Calu3 (cell line): ENCODE measurements at places on chromosomes 12 and 14. TPM values are rescaled to one million over a fixed set of nuclear protein-coding genes. Genes with fewer than 3 reads are reported as not detected.

Gene TMCC3
- 4.0 and 6.8 TPM in 2 replicates for total RNA-seq

Gene CCDC196
- total RNA-seq: not detected in 2 replicates

Gene CAND1
- total RNA-seq: 182 and 197 TPM in 2 replicates

Gene KDM5A
- total RNA-seq: 60.7 and 63.6 TPM in 2 replicates

Gene CMKLR1
- not detected in 2 replicates for total RNA-seq

Gene LRP6
- 64.7 and 74.8 TPM in 2 replicates for total RNA-seq

Gene PTPN21
- total RNA-seq: 10.0 and 10.6 TPM in 2 replicates

Gene GPR65
- total RNA-seq: 0.09 and 0.12 TPM in 2 replicates

Gene HOTAIR
- total RNA-seq: not detected in 2 replicates

Gene KCNMB4
- 6.4 and 8.4 TPM in 2 replicates for total RNA-seq

Gene SLC6A13
- total RNA-seq: 3.5 and 4.8 TPM in 2 replicates

Gene HNF1A
- total RNA-seq: 8.4 and 10.0 TPM in 2 replicates

Gene ZC2HC1C
- total RNA-seq: 5.1 and 5.3 TPM in 2 replicates

Gene ADGRD1
- not detected in 2 replicates for total RNA-seq

Gene CRIP1
- 7.1 and 13.2 TPM in 2 replicates for total RNA-seq

Gene CAMKK2
- total RNA-seq: 34.0 and 35.7 TPM in 2 replicates

Gene ANO4
- 1.3 and 1.9 TPM in 2 replicates for total RNA-seq

Gene SYT10
- total RNA-seq: 2.9 and 4.8 TPM in 2 replicates

Gene BCL11B
- total RNA-seq: 0.24 and 0.59 TPM in 2 replicates

Gene RTN1
- not detected in 2 replicates for total RNA-seq

Gene CLEC2B
- total RNA-seq: 0.51 TPM in 1 of 2 replicates, not detected in the other

Gene RFX4
- 0.27 TPM in 1 of 2 replicates, not detected in the other for total RNA-seq

Gene HOXC11
- total RNA-seq: not detected in 2 replicates

Gene DYRK4
- total RNA-seq: 24.6 and 25.9 TPM in 2 replicates

Gene JPH4
- not detected in 2 replicates for total RNA-seq

Gene KRT2
- total RNA-seq: not detected in 2 replicates

Gene RNU4-1
- total RNA-seq: 2,759 and 3,670 TPM in 2 replicates

Gene RAD9B
- 0.80 and 1.9 TPM in 2 replicates for total RNA-seq

Gene GUCY2C
- not detected in 2 replicates for total RNA-seq

Gene NR1H4
- 5.2 and 9.6 TPM in 2 replicates for total RNA-seq

Gene LIN52
- 9.1 and 11.2 TPM in 2 replicates for total RNA-seq

Gene GLS2
- total RNA-seq: 1.9 and 2.7 TPM in 2 replicates

Gene RNASE1
- total RNA-seq: 40.2 and 45.8 TPM in 2 replicates

Gene SLC8A3
- total RNA-seq: not detected in 2 replicates

Gene REC8
- total RNA-seq: 37.5 and 42.7 TPM in 2 replicates

Gene C12orf50
- 0.33 TPM in 1 of 2 replicates, not detected in the other for total RNA-seq

Gene LRTM2
- not detected in 2 replicates for total RNA-seq

Gene TRHDE
- 31.6 and 43.7 TPM in 2 replicates for total RNA-seq

Gene RNASE4
- 5.3 and 7.3 TPM in 2 replicates for total RNA-seq

Gene POTEM
- not detected in 2 replicates for total RNA-seq

Gene SRSF5
- 253 and 256 TPM in 2 replicates for total RNA-seq

Gene ADSS1
- 8.6 and 10.0 TPM in 2 replicates for total RNA-seq

Gene RDH16
- 0.24 and 0.28 TPM in 2 replicates for total RNA-seq

Gene OAS2
- total RNA-seq: 58.1 and 211 TPM in 2 replicates

Gene ASB2
- total RNA-seq: 0.17 and 0.19 TPM in 2 replicates

Gene CHGA
- 0.17 and 0.24 TPM in 2 replicates for total RNA-seq

Gene ZNF891
- 4.2 and 4.8 TPM in 2 replicates for total RNA-seq

Gene SIX6
- not detected in 2 replicates for total RNA-seq

Gene SLCO1B1
- total RNA-seq: 1.4 and 1.7 TPM in 2 replicates

Gene KTN1
- total RNA-seq: 119 and 141 TPM in 2 replicates

Gene HOXC9
- 0.42 and 0.54 TPM in 2 replicates for total RNA-seq

Gene CACNA1C
- total RNA-seq: not detected in 2 replicates

Gene ESR2
- total RNA-seq: 0.12 TPM in 1 of 2 replicates, not detected in the other

Gene COQ5
- 33.8 and 36.8 TPM in 2 replicates for total RNA-seq
